ENCODE measurements at places on chromosomes 6 and 20.

- no peak for DNase-seq
Measured at GRCh38 chr6:29375191-29375590, at the start of gene OR12D3. OR12D3 (minus strand) TSS chr6:29375291; CDS start chr6:29375287, 4 bp downstream.

GRCh38 chr6:390914-391558, 516 bp upstream of the IRF4 start:
- no peak for DNase-seq

DNA sequence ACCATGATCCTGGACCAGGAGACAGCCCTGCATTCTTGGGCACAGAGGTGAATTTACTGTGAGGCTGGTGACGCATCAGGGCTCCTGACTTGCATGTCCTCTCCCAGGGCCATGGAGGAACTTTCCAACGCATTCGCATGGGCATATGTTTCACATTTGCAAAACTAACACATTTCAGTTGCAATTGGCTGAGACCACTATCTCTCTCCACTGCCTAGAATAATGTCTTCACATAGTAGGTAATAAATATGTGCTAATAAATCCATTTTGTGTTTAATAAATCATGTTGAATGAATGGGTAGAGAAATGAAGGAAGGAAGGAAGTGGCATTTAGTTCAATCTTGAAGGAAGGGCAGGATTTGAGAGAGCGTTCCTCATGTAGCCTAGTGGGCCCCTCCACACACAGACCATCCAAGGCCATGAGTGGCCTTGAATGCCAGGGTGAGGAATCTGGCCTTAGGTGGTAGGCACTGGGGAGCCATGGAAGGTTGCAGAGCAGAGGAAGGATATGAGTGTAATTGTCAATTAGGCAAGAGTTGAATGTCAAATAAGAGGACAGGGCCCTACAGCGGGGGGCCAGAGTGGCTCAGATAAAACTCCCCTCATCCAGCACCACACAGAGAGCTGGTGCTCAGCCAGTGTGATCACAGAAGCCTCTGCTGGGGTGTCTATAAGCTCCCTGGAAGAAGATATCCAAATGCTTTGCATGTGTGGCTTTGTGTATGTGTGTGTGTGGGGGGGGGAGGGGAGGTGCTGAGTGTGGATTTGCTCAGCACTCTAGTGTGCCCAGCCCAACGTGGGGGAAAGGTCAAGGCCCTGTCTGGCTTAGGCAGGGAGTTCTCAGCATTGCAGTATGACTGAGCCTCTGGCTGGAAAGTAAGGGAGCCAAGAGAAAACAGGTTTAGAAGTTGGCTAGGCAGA, 30.9 kb upstream of the CCN5 start:
- no peak for DNase-seq

- DNase-seq: no peak
Measured at GRCh38 chr20:5735845-5736510, 14.2 kb upstream of the SHLD1 start.

DNA sequence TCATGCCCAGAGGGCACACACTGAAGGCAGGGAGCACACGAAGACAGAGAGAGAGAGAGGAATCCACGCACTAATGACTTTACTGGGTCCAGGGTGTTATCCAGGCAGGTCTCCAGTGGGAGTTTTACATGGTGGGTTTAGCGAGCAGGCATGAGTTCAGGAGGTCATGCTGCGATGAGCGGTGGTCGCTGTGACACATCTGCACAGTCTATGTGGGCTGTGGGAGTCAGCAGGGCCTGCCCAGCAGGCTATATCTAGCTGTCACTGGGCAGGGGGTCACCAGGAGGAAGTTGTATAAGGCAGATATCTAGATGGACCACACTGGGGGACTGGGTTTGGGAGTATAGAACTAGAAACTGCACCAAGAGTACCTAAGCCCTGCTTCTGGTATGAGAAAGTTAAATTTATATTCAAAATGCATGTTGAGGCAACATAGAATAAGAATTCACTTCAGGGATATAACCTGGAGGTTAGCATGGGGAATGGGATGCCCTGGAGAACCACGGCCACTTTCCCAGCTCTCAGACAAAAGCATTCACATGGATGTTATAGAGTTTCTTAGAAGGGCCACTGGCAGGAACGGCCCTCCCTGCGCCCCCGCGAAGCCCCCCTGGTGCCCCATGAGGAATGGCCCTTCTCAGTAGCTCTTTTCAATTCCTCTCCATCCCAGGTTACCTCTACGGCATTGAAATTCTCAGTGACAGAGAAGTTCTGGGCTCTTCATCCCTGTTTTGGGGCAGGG, 113.9 kb downstream of the RNF144B start:
- DNase-seq: no peak

GRCh38 chr6:129992881-129993280, 25.5 kb upstream of the L3MBTL3 start:
- DNase-seq: no peak

DNA sequence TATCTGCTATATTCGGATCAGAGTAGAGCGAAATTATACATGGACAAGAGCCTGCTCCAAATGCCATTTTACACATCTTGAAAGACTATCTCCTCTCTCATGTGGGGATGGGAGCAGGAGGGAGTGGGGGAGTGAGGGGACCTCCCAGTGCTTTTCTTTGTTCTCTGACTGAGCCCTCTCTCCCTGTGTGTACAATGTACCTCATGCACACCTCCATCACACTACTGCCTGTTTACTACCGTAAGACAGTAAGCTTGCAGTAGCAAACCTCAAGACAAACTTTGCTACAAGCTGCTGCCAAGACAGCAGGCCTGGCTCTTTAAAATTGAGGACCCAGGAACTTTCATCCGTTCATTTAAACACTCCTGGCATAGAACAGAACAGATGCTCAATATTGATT, 7.2 kb downstream of the NHSL1 start:
- DNase-seq: no peak

- DNase-seq: no peak
Measured at GRCh38 chr6:168704678-168705077, 263.7 kb downstream of the SMOC2 start.

- no peak for DNase-seq
Measured at GRCh38 chr6:81656231-81656630, 96.2 kb downstream of the TENT5A start.

DNA sequence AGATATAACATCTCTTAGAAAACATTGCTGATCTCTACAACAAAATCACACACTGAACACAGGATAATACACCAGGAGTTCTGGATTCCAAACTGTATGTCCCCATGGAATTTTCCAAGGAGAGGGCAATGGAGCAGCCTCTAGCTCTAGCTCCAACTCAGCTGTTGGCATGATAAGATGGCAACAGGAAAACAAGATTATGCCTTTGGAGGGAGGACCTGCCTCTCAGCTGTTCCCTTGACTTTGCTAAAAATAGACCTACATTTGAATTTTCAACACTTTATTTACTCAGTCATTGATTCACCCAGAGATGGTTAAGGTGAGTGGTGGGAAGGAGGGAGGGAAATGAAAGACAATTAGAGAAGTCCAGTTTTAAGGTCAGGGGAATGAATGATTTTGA, 246.7 kb downstream of the ALDH8A1 start:
- DNase-seq: no peak

GRCh38 chr6:125953502-125953875, 3.1 kb upstream of the HINT3 start:
- no peak for DNase-seq

DNA sequence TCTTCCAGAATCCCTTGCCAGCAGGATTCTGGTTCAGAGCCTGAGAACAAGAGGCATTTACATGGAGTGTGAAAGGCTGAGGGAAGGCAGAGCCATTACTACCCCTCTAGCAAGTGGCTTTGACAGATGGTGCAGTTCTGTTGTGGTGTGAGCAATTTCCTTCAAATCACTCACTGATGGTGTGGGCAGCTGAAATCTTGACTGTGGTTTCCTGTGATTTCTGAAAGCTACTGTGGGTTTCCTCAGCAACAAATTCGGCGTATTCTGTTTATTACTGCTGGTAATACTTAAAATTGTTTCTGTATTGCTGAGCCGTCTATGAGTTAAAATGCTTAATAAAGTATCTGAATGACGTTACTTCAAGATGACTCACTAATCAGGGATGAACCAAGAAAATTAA, 181.5 kb upstream of the TCF21 start:
- DNase-seq: no peak

DNA sequence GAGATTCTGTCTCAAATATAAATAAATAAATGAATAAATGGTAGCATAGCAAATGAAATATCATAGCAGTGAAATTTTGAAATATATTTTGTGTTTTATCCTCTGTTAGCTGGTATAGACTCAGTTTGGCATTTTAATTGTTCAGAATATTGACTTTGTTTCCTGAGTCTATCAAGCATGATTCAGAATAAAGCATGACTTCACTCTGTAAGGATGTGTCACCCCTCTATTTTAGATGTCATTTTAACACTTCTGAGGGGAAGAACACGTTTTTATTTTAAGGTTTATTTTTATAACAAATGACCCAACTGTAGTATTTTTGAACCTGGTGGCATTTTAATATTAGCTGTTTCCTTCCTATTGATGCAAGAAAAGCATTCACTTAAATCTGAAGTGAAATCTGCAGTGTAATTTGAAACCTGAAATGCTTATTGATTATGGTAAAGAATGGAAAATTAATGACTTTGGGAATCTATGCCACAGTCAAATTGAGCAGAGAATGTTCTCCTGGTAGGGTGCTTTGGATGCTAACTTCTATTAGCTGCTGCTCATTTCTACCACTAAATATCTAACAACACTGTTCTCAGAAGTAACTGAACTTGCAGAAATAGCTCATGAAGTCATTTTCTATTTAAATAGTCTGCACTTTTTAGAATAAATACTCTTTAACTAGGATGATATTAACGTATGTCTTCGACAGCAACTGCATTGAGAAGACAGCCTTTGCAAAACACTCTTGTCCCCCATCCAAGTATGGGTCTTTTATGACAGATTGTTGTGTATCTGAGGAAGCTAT, 114.2 kb downstream of the SOX4 start:
- no peak for DNase-seq

GRCh38 chr6:168577496-168577895, 136.5 kb downstream of the SMOC2 start:
- DNase-seq: no peak

GRCh38 chr6:79898076-79898475, 49.3 kb downstream of the ELOVL4 start:
- no peak for DNase-seq

GRCh38 chr20:59018817-59019216, 412 bp upstream of the TUBB1 start:
- no peak for DNase-seq
